ENCODE measurements at places on chromosomes 3 and 15. TPM values are rescaled to one million over a fixed set of nuclear protein-coding genes. Genes with fewer than 3 reads are reported as not detected.

DNA sequence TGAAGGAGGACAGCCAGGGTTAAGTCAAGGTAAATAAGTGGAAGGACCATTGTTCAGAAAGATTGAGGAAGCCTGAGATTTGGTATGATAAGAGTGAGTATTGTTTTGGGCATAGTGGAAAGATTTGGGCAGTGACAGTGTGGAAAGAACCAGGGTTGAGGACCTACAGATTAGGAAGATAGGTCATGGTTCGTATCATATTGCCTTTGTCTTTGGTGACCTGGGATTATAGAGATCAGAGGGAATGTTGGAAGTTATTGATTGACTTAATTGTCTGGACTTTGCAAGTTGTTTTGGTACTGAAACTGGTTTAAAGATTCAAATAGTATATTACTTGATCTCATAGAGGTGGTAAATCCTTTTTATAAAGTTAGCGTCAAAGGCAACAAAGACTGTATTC lies 23.1 kb upstream of the MGA start:
- DNase-seq: no peak

DNA sequence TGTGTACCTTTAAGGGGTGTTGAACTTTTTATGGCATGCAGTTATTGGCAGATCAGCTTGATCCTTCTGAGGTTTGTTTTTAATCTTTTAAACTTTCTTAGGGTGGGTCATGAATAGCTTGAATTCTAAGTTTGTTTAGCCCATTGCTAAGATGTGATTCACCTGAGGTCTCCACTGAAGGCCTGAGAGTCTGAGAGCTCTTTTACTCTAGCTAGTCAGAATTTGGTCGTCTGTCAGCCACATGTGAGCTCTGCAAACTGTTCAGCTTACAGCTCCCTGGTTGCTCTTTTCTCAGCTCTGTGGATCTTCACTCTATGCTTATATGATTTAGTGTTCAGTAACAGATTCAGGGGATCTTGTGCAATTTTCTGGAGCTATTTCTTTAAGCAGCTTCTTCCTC lies 161.3 kb downstream of the ABHD5 start:
- DNase-seq: no peak

GOLGA6D gene
- not detected for total RNA-seq

DNA sequence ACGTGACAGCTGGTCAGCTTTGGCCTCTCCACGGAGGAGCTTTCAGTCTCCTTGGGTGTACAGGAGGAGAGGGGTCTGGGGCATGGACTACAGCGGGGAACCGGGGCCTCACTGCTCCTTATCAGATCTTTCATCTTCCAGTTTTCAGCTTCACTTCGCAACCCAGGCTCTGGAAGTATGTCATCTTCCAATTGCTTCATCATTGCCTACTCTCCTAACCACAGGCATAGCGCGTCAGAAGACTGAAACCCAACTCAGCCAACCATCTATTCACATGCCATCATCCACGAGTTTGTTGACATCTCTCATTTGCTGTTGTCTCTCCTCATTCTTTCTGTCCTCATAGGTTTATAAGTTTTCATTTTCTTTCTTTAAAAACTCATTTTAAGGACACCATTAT lies 119.5 kb downstream of the MYLK start:
- no peak for DNase-seq

DNA sequence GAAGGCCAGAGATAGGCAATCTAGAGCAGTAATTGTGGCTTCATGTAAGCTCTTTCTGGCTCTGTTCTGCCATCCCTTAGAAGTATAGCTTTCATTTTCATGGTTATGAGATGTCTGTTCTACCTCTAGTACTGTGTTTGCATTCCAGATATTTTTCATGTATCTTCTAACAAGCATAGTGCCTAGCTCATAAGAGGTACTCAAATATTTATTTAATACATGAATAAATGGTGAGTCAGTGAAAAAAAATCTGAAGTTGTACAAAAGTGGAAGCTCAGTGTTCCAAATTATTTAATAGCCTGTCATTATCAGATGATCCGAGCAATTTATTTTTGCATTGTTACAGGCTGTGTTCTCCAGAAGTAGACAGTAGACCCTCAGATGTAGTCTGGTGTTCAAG lies 64.3 kb downstream of the OXSM start:
- DNase-seq: no peak

DNA sequence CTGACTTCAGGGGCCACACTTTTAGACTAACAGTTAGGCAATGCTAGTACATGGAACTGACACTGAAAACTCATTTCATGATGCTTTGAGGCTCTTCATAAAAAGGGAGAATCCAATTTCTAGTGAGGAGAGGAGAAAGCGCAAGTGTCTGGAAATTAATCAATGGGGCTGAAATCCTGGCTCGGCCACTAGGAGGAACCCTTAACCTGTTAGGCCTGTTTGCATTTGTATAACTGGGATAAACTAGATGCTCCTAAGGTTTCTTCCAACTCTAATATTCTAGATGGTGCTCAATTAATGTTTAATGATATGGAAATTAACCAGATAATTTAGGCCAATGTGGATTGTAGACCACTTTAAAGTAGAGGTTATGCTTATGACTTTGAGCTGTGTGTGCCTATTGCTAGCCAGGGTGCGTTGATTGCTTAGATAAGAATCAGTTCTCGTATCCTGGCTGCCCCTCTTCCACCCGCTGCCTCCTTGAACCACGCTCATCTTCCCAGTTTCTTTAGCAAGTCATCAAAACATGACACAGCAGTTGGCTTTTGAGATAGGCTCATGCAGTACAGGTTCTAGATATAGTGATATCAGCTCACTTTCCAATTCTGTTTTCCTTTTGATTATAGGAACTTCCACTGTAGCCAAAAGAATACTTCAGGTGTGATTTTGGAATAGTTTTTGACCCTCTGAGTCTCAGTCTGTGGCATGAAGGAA lies 16.8 kb upstream of the CRBN start:
- DNase-seq: no peak

SLC27A2 gene
- total RNA-seq: 18.6 TPM

GRCh38 chr3:169362301-169362700 lies 301.2 kb downstream of the MECOM start:
- no peak for DNase-seq

DNASE1L3 gene
- total RNA-seq: not detected

DNA sequence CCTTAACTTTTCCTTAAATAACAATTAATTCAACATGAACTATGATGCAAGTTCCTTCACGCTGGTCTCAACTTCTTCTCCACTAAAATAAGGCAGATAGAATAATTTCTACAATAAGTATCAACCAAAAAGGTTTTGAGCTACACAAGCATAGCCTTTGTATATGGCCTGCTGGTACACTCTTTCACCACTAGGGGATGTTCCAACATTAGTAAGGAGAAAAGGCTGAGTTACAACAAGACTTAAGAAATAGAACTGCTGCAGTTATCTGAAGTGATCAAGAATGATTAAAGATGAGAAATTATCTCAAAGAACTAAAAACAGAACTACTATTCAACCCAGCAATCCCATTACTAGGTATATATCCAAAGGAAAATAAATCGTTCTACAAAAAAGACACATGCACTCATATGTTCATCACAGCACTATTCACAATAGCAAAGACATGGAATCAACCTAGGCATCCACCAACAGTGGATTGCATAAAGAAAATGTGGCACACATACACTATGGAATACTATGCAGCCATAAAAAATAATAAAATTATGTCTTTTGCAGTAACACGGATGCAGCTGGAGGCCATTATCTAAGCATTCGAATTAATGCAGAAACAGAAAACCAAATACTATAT lies 14.4 kb downstream of the ATP13A3 start:
- peak; percentile 42 for DNase-seq

- DNase-seq: no peak
These were observed 357.5 kb downstream of the FOXP1 start for GRCh38 chr3:71225951-71226564.

DNA sequence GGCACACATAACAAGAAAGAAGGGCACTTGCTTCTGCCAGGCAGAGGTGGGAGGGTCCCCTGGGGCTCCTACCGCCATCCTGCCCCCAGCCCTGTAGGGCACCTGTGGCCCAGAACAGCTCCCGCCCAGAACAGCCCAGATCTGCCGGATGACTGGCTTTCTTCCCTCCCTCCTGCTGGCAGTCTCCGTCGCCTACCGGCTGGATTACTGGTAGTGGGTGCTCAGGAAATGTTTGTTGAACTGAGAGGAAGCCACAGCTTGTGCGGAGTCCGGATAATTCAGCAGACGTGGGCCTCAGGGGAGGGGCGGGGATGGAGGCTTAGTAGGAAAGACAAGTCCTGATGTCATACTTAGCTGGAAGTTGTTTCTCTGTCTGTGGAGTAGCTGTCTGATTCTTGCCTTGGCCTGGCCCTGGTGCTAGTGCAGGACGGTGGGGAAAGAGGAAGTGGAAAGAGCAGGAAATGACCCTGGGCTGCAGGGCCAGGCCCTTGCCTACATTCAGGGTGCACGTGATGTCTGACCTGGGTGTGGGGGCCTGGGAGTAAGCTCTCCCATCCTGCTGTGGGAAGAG lies 6.7 kb downstream of the CCDC9B start:
- no peak for DNase-seq

DNA sequence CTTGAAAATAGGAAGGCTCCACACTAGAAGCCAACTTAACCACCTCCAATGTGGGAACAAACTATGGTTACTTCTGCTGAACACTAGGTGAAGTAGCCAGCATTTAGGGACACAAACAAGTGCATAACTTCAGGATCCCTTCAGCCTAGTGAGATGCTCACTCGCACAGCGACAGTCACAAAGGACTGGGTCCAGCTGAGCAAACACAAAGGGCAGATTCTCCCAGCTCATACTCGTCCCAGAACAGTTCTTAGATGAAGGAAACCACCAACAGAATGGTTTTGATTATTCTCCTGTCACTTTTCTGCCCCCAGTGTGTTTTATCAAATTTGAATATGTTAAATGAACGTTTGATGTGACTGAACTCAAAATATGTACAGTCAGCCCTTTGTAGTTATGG lies 201.6 kb downstream of the KCNAB1 start:
- no peak for DNase-seq

DNA sequence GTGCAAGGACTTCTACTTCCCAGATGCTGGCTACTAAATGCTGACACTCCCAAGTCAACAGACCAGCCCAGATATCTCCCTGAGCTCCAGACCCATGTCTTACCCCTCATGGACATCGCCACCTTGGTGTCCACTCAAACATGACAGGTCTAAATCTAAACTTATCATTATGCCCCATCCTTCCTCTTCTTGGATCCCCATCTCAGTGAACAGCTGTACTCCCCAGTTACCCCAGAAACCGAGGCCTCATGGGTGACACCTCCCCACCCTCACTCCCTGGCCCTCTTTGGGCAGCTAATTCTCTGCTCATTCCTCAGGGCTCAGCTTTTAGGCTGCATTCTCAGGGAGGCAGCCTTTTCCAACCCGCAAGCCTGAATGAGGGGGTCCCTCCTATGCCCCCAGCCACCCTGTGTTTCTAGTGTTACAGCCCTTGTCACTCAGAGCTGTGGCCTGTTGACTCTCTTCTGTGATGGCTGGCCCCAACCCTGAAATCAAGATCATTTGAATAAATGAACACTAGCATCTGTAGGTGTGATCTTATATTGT lies 5.4 kb downstream of the EHD4 start:
- no peak for DNase-seq
